Inflammatory macrophage treated with lipopolysaccharide for 4 hours (primary cell): ENCODE measurements at places on chromosomes 2 and 18.

DNA sequence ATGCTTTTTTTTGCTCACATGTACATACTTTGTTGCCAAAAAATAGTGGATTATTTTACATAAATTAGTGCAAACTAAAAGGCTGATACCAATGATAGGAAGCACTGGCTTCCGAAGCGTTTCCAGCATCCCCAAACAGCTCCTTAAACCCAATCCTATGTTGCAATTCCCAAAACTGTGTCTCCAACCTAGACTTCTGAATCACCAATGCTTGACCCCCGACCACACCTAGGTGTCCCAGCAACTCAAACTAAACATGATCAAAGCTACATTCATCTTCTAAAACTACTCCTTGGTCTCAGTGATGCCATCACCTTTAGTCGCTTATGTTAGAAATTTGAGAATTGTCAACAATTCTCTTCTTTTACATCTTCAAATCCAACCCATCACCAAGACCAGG, 13.4 kb downstream of the ATP8B1 start:
- no peak for DNase-seq

DNA sequence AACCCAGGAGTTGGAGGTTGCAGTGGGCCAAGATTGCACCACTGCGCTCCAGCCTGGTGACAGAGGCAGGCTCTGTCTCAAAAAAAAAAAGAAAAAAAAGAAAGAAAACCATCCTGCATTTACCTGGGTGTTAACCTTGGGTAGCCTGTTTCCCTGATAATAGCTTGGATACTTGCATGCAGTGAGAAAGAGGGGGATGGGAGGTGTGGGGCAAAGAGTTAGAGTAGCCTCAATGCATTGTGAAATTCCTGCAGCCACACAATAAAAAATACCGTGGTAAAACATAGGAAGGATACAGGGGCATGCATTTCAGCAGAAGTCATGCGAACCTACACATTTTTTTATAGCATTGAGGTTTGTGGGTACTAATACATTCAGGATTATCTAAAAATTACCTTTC, 76.6 kb upstream of the ZNF516 start:
- no peak for DNase-seq

- DNase-seq: no peak
These were observed 174.1 kb downstream of the UXS1 start for GRCh38 chr2:106020032-106020431.

DNA sequence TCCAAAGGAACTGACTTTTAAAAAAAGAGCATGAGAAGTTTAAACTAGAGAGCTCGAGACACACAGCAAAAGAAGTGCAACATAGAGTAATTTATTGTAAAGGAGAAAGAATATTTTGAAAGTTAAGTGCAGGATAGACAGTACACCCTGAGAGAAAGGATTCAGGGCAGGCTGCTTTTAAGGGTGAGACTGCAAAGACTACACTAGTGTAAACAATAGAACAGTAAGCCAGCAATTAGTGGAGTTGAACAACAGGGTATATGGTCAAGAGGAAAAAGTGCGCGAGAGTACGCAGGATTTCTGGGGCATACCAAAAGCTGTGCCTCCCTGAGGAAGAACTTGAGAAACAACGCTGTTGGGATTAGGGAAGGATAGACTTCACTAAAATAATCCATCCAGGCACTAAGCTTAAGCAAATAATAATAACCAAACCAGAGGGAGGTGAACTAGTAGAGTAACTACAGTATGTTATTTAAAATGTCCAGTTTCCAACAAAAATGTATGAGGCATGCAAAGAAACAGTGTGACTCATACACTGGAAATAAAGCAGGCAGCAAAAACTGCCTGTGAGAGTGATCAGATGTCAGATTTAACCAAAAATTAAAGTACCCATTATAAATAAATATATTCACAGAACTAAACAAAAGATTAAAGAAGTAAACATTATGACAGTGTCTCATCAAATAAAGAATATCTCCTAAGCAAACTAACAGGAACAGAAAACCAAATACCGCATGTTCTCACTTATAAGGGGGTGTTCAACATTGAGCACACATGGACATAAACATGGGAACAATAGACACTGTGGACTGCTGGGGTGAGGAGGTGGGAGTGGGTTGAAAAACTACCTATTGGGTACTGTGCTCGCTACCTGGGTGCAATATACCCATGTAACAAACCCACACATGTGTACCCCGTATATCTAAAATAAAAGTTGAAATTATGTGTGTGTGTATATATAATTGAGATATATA, 40.5 kb upstream of the EMILIN2 start:
- no peak for DNase-seq
